ENCODE measurements at places on chromosomes 12 and 14.

DNA sequence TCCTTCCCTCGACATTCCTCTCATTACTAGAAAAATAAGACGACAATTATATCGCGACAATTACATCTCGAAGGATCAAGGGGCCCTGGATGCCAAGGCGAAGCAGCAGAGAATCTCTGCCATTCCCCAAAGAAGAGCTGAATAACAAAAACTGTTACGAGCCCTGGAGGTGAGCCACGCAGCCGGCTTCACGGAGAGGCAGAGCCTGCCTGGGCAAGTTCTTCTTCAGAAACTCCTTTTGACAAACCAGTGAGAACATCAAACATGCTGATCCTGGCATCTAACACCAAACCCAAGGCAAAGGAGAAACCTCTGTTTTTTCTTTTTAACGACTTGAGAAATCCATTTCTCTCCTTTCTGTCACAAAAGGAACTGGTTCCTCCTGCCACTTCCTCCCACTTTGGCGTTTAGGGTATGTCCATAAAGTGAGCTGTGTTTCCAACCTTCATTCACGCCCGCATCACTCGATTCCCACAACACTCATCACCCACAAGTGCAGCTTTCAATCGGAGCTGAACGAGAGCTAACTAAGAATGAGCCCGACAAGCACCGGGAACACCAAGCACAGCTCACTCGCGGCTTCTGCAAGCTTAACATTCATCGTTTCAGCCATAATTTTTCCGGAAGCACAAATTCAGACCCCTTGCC lies 21.5 kb downstream of the CCDC88C start:
- no peak for DNase-seq

- DNase-seq, result no peak
Measured at GRCh38 chr14:62077676-62078261, 315.5 kb downstream of the SNAPC1 start.

DNA sequence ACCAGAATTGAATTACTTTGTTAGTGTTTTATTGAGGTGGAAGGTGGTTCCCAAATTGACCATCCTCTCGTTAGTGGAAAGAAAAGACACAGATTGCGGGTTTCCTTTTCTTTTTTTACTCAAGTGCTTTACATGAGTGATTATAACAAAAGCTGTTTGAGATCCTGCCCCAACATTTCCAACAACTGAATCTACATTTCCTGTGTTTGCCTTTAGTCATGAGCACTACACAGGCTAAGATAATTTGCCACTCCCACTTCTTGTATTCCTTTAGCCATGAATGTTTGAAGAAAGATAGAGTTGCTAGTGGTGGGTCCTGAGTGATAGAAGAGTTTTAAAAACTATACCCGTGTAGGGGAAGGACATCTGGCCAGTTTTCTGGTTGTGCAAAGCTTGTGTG lies 16.0 kb downstream of the RERGL start:
- DNase-seq, result no peak

- DNase-seq, result no peak
Measured at GRCh38 chr12:127770118-127770517, 496.9 kb upstream of the TMEM132C start.

- no peak for DNase-seq
Measured at GRCh38 chr12:52368508-52368907, 1.2 kb upstream of the KRT85 start.

DNA sequence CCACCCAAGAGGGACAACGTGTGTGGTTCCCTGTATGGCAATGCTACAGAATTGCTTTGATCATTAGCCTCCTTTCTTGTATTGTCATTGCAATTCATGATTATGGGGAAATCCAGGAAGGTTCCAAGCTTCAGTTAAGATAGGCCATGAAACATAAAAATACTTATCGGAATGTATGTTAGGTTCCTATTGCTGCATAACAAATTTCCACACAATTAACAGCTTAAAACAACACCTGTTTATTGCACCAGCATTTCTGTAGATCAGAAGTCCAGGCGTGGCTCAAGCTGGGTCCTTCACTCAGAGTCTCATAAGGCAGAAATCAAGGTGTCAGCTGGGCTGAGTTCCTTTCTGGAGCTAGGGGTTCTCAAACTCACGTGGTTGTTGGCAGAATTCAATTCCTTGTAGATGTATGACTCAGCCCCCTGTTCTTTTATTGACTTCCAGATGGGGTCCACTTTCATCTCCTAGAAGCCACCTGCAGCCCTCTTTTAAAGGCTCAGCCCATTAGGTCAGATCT lies 365.6 kb upstream of the TMPO start:
- DNase-seq, result no peak

DNA sequence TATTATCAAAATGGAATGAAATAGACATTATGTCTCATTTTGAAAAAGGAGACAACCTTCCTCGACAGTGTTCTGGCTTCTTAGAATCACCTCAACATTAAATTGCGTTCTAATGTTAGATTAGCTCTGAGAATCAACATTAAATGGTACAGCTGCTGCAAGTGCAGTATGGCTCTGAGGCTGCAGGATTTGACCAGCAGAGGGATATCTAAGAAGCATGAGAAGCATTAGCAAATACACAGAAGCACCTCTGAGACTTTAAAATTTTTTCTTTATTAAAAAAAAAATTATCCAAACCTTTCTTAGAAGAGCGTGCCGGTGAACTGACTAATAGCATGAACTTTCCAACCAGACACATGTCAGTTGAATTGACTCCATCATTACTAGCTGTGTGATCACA lies 253.4 kb upstream of the LRIG3 start:
- DNase-seq, result no peak

DNA sequence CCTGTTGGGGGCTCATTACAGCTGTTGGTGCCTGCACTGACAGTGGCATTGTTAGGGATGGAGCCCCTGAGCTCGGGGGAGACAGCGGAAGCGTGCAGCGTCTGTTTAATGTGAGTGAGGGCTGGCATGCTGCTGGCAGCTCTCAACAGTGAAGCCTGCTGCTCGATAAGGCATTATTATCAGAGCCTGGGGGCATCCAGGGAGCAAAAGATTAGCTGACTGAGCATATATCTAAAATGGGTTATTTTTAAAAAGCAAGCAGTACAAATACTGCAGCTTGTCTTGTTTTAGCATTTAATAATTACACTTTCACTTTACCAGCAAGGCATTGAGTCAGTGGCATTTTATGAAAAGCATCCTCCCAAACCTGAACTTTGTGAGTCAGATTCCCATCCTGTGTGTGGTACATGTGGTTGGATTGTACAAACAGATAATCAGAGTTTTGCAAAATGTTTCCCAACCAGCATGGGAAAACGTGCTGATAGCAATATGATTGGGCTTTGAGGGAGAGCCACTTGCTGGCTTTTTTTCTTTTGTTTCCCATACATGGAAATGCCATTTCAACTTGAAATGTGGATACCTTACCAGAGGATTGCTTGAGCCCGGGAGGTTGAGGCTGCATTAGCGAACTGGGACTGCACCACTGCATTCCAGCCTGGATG lies 150.8 kb downstream of the PRKCH start:
- DNase-seq, result no peak

- DNase-seq, result no peak
Measured at GRCh38 chr12:92539976-92540781, 162.6 kb upstream of the PLEKHG7 start.

DNA sequence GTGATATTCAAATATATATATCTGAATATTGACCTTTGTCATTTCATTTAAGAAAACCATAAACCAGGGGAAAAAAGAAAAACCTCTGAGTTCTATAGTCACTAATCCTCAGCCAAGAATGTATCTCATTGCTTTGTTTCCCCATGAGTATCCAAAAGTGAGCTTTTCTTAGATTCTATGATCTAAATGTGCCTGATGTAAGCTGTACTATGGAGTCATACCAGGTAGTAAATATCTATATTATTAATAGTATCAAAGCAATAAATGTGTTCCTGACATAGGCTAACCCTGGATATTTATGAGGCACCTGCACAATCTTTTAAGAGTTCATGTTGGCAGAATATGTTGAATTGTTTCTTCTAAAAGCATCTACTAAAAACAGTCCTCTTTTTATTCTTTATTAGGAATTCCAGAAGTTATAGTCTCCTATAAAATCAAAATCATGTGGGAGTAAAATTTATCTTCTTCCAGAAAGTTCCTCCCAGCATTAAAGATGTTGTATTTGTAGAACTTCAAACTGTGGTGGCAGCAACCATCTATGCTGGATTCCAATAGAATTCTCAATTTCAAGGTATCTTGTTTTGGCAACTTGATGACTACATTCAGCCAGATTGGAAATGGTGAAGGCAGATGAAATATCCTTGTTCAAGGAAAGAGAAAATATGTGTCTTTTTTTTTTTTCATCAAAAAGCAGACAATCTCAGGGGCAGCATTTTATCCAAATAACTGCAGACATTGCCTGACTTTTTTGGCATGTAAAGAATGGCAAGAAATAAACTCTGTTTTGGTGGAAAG lies 139.7 kb upstream of the RASSF8 start:
- no peak for DNase-seq

- no peak for DNase-seq
Measured at GRCh38 chr14:34460841-34461240, 1.2 kb downstream of the SPTSSA start.

GRCh38 chr12:47139000-47139681 lies 59.4 kb upstream of the AMIGO2 start:
- DNase-seq, result no peak

DNA sequence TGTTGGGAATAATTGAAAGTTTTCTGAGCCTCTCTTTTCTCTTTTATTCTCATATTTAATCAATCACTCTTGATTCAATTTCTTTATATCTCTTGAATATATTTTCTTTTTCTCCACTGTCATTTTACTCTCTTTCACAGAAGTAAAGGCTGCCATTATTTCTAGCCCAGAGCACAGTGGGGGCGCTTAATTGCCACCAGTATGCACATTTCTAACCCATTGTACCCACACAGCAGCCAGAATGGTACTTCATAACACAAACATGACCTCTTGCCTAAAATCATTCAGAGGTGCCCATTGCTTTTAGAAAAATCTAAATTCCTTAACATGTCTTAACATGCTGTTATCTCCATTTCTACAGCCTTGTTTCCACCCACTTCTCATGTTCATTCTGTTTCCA lies 190.2 kb upstream of the LMO3 start:
- DNase-seq, result no peak

GRCh38 chr12:4763549-4763948 lies 43.3 kb downstream of the GALNT8 start:
- DNase-seq, result no peak

- no peak for DNase-seq
Measured at GRCh38 chr12:132169376-132169775, 25.1 kb downstream of the NOC4L start.

DNA sequence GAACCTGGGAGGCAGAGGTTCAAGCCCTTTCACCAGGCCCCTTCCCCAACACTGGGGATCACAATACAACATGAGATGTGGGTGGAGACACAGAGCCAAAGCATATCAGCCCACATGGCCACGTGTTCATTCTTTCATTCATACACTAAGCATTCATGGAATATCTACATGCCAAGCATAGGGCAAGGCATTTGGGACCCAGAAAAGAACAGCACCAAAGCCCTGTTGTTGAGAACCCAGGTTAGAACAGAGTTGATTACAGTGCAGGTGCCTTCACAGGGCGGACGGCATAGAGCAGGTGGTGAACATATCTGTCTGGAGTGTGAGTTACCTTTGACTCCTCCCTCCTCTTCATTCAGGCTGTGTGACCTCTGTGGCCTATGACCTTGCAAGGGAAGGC lies 159.4 kb upstream of the GSC start:
- no peak for DNase-seq

DNA sequence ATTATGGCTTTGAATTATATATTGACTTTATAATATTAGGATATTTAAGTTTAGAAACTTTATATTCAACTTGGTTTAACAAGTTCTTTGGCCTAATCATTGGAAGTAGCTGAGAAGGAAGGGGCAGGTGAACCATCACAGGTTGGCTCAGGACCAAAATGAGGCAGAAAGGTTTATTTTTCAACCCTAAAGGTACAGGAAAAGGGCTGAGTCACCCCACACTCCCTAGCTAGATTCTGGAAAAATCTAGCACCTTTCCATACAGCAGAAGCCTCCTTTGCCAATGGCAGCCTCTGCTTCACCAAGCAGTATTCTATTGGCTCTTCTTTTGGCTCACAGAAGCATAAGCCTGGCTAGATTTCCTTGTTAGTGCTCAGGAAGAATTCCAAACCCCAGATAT lies 19.3 kb upstream of the MED6 start:
- no peak for DNase-seq

GRCh38 chr12:14779834-14780233 lies 23.4 kb downstream of the WBP11 start:
- no peak for DNase-seq

GRCh38 chr14:92482621-92483319 lies 30.8 kb upstream of the RIN3 start:
- DNase-seq, result no peak

DNA sequence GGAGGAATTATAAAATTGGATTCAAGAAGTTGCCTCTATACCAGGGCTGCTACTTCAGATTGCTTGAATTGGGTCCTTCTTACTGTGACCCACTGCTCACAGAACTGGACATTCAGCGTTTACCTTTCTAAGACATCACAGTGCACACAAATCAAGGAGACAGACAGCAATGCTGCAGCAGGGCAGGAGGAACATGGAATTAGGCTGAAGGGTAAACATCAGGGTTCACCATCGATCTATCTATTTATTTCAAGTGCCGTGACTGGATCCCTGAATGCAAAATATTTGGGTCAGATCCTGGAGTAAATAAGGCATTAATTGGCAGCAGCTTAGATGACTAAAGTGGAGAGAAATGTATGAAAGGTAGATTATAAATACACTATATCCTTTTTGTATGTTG lies 76.9 kb upstream of the HMGA2 start:
- DNase-seq, result no peak

GRCh38 chr14:62301911-62302310 lies 539.7 kb downstream of the SNAPC1 start:
- DNase-seq, result no peak

- DNase-seq, result no peak
Measured at GRCh38 chr14:58808828-58809227, 171.1 kb downstream of the DACT1 start.

GRCh38 chr12:118311666-118312065 lies 61.0 kb downstream of the TAOK3 start:
- no peak for DNase-seq

- no peak for DNase-seq
Measured at GRCh38 chr12:56221232-56221756, 428 bp downstream of the RNF41 start.

GRCh38 chr14:75418850-75419768 lies 8.7 kb upstream of the JDP2 start:
- DNase-seq, result no peak

GRCh38 chr14:34797747-34798583 lies 77.2 kb downstream of the BAZ1A start:
- no peak for DNase-seq

GRCh38 chr12:16454481-16454880 lies 107.0 kb downstream of the MGST1 start:
- DNase-seq, result no peak

GRCh38 chr12:91044586-91044985 lies 13.2 kb downstream of the KERA start:
- DNase-seq, result no peak

- DNase-seq, result no peak
Measured at GRCh38 chr12:122523846-122524718, 2.7 kb downstream of the RSRC2 start.
